ENCODE measurements at places on chromosomes 13 and 19.
A peak's percentile ranks its signal among the peaks of the same experiment; 100 is the strongest.

DNA sequence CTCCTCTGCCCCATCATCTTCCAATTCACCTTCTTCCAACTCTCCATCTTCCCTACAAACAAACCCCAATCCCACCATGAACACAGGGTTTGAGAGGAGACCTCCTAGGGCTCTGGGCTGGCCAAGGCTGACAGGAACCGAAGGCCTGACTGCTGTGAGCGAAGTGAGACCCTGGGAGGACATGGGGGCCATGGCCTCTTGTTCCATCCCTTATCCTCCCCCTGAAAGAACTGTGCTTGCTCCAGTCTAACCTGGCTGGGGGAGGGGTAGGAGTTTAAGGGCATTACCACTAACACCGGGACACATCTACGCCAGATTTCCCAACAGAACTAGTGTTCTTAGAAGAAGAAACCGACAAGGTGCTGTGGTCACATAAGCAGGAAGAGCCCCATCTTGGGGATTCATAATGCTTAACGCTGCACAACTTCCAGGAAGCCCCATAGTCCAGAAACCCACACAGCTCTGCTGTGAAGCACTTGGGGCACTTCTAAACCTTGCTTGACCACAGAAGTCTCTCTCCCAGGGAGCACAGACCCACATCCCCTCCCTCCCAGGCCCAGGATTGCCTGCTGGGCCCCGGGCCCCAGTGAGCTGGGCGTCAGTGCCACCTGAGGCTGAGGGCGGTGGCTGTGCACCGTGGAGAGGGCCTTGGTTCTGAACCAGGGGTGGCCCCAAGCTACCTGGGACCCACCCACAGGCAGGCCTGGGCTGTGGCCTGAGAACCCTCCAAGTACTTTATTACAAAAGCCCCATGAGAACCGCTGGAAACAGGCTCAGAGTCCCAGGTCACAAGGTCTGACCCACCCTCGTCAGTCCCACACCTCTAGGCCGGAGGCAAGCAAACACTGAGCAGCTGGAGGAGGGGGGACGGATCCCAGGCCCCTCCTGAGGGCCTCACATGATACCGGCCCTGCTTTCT lies 18.8 kb downstream of the ZC3H4 start:
- peak; percentile 66 for DNase-seq

DNA sequence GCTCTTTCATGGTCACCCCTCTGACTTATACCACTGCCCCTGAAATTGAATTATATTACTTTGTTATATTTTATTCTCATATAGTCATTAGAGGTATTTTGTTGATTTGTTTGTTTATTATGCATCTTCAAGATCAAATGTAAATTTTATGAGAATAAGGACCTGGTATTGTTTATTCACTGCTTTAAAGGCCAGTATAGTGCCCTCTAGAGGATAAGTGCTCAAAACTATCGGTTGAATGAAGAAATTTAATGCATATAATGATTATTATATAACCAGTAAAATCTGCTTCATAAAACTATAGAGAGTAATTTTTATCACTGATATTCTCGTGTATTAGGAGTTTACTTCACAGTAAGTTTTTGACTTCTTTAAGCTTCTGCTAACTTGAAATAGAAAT lies 1401.9 kb downstream of the SLITRK1 start:
- DNase-seq = no peak

- DNase-seq = no peak
Observed at GRCh38 chr13:110125613-110126272, 181.2 kb downstream of the COL4A1 start.

GRCh38 chr13:45940061-45940460 lies 88.5 kb upstream of the SIAH3 start:
- DNase-seq = no peak

DNA sequence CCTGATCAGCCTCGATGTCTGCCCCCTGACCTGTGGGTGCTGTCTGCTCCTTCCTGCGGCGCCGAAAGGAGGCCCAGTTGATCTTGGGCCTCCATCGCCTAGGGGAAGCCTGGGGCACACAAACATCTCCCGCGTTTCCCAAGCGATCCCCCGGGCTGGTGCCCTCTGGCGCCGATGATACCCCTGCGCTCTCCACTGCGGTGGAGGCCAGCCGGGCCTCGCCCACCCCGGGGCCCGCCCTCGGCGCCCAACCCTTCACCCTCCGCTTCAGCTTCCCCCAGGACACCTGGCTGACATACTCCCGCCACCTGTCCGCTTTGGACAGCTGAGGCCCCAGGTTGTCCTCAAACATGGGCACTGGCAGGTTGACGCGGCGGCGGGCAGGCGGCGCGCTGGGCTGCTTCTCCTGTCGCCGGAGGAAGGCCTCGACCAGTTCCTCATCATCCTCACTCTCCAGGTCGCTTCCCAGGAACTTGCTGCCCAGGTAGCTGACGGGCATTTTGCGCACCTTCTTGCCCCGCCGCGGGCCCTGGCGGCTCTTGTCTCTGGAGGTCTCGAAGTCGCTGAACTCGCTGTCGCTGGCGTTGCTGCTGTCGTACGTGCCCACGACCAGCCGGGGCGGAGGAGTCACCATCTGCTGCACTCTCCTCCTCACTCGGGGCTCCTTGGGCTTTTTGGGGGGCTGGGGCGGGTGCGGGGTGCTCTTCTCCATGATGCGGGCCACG lies 1.3 kb downstream of the CCDC8 start:
- no peak for DNase-seq

- no peak for DNase-seq
Observed at GRCh38 chr13:95620825-95621498, 23.5 kb downstream of the DZIP1 start.
